Cardiac muscle cell (in vitro differentiated cells and primary cell): ENCODE measurements at places on chromosomes 16 and 17. TPM values are rescaled to one million over a fixed set of nuclear protein-coding genes. Genes with fewer than 3 reads are reported as not detected.

PDK2 gene
- total RNA-seq: 79.5 and 88.5 TPM in 2 replicates

MT4 gene
- total RNA-seq: not detected in 2 replicates

CLEC18B gene
- 1.7 and 3.0 TPM in 2 replicates for total RNA-seq

KRT28 gene
- not detected in 2 replicates for total RNA-seq

PTGES3L gene
- 42.8 and 50.8 TPM in 2 replicates for total RNA-seq

SLC6A2 gene
- total RNA-seq: 1.3 and 3.4 TPM in 2 replicates

PRSS33 gene
- not detected in 2 replicates for total RNA-seq

SUPT4H1 gene
- 94.6 and 152 TPM in 2 replicates for total RNA-seq

PPM1E gene
- 0.27 and 0.46 TPM in 2 replicates for total RNA-seq

NKD1 gene
- total RNA-seq: 0.86 and 1.8 TPM in 2 replicates

OR1F1 gene
- total RNA-seq: not detected in 2 replicates

CYTH1 gene
- total RNA-seq: 25.2 and 39.6 TPM in 2 replicates

LITAFD gene
- not detected in 2 replicates for total RNA-seq

KRT32 gene
- not detected in 2 replicates for total RNA-seq

GNGT2 gene
- not detected in 2 replicates for total RNA-seq

METTL22 gene
- total RNA-seq: 28.4 and 63.5 TPM in 2 replicates

LGALS9B gene
- total RNA-seq: not detected in 2 replicates

DNA sequence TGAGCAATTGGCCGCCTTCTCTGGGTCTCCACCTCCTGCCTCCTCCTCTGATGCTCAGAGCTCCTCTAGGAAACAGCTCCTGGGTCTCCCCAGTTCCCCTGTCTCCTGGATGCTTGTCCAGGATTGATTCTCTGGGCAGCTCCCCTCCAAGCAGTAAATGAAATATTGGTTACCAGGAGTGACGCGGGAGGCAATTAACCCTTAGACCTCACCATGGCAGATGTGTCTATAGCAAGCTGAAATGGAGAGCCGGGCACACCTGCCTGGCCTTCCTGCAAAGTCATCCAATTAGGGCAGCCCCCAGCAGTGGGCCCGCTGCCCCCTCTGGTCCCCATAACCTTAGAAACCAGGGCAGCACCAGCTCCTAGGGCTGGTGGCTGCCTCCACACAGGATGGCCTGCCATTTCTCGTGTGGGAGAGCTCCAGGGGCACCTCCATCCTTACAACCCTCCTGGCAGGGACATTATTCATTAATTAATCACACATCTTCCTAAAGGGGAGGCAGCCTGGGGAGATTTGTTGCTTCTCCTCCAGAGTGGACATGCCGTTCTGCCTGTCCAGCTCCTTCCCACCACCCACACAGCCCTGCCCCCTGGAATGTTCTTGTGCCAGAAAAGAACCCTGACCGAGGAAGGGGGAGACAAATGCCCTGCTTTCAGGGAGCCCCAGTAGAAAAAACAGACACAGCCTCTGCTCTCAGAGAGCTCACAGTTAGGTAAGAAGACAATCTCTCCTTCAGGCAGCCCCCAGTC is 8.3 kb upstream of the KIF18B start:
- no peaks in the 10 kb centered on the region for H3K4me1 ChIP-seq
- H3K27me3 ChIP-seq: no peaks in the 10 kb centered on the region
- no peak overlapping the region for H3K27ac ChIP-seq

- no peaks in the 10 kb centered on the region for H3K4me1 ChIP-seq
- no peaks in the 10 kb centered on the region for H3K36me3 ChIP-seq
- DNase-seq: peak; percentile 25
- no peak overlapping the region for H3K27ac ChIP-seq
These were observed 479 bp downstream of the IRX6 start for GRCh38 chr16:55324285-55325079.

DNA sequence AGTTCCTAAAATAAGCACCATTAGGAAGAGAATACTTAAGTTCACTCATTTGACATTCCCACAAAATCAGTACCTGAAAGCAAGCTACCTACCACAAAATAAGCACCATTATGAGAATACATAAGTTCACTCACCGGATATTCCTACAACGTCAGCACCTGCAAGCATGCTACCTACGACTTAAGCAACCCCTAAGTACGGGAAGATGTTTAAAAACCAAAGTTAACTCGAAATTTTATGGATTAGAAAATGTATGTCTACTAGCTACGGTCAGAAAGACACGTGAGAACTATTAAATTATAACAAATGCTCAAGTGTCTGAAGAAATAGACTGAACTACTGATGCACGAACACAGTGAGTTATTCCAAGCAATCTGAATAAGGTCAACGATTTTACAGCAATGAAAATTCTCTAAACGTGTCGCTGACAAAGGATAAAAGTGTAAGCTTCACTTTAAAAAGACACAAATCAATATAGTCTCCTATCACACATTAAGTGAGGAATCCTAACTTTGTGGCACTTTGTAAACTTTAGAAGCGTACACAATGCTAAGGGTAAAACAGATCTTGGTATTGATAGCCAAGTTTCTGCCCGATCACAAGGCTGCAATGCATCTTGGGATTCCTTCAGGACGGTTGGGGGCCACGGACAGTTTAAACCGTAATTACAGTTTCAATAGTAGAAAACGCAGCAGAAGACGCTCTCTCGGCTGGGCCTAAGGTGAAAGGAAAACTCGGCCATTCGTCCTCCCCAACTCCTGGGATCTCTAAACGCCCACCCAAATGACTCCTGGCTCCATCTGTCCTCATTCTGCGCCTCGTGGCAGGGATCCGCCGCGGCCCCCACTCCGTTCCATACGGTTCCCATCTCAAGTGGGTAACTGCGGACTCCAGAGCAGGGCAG is 1.3 kb downstream of the GSPT1 start:
- peaks cover 21% of the 10 kb centered on the region for H3K4me1 ChIP-seq
- H3K4me3 ChIP-seq: peak overlapping the region; percentile 89
- peak overlapping the region; percentile 87 for H3K27ac ChIP-seq

- peaks cover 8% of the 10 kb centered on the region for H3K27me3 ChIP-seq
- H3K36me3 ChIP-seq: no peaks in the 10 kb centered on the region
- no peak overlapping the region for H3K4me3 ChIP-seq
- no peak overlapping the region for H3K27ac ChIP-seq
- DNase-seq: no peak
These were observed 5.2 kb downstream of the ITPRIPL2 start for GRCh38 chr16:19118938-19119431.

DNA sequence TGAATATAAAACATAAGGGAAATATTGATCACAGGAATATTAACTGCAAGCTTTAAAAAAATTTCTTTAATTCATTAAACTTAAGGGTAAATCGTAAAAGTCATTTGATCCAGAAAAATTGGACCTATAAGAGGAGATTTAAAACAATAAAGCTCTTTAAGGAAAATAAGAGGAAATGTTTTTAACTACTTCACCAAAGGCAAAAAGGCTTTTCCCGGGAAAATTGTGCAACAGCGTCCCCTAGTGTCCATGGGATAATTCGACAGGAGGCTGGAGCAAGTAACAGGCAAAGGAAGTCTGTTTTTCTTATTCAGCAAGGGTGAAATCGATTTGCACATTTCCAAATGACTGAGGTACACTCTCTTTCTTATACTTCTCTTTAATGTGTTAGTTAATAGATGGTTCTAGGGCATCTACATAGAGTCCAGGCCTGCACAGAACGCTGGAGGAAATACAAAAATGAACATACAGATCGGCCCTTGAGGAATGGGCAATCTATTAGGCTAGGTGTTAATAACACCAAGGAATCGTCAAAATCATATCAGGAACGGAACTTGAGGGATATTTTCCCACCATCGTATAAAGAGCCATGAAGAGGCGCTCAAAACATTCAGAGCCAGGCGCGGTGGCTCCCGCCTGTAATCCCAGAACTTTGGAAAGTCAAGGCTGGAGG is 61.4 kb downstream of the ZNF18 start:
- H3K36me3 ChIP-seq: no peaks in the 10 kb centered on the region
- no peaks in the 10 kb centered on the region for H3K27me3 ChIP-seq
- peak; percentile 69 for DNase-seq
- no peak overlapping the region for H3K4me3 ChIP-seq

GRCh38 chr17:68564415-68565111 is 36.6 kb downstream of the FAM20A start:
- DNase-seq: no peak
- no peak overlapping the region for H3K4me3 ChIP-seq
- no peaks in the 10 kb centered on the region for H3K4me1 ChIP-seq
- H3K36me3 ChIP-seq: no peaks in the 10 kb centered on the region
- no peak overlapping the region for H3K27ac ChIP-seq
- H3K27me3 ChIP-seq: no peaks in the 10 kb centered on the region

DNA sequence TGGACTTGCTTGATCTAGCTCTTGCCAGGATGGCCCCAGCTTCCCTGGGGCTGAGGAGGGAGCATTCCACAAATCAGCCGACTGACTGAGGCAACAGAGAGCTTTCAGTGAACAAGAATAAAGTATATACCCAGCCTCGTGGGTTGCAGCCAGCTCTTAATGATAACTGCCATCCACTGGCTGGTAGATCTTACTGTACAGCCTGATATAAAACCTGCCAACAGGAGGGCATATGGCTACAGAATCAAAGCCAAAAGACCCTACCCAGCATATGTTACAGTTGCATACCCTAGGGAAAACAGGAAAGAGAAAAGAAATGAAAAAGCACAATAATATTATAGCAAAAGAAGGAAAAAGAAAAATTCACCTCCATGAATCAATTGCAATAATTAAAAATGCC is 775.9 kb upstream of the KIF2B start:
- H3K4me3 ChIP-seq: no peak overlapping the region
- H3K4me1 ChIP-seq: no peaks in the 10 kb centered on the region
- no peaks in the 10 kb centered on the region for H3K36me3 ChIP-seq
- H3K27ac ChIP-seq: no peak overlapping the region

DNA sequence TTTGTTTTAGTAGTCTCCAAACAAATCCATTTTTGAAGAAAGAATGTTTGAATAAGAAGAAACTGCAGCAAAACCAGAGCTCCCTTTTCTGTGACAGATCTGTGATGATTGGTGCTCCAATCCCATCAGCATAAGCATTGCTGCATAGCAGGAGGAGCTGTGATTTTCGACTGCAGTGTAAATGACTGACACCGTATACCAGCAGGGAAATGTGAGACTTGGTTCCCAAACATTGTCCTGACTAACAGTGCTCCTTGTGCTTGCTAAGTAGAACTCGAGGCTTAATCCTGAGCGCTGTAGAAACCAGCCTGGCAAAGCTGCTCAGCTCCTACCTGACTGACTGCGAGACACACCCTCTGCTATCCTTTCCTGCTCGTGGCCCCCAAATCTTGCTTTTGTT is 57.2 kb downstream of the NUP93 start:
- H3K36me3 ChIP-seq: no peaks in the 10 kb centered on the region
- peak overlapping the region; percentile 65 for H3K27ac ChIP-seq
- DNase-seq: peak; percentile 17
- peaks cover 46% of the 10 kb centered on the region for H3K4me1 ChIP-seq
- no peak overlapping the region for H3K4me3 ChIP-seq

GRCh38 chr17:53492532-53492931 is 330.2 kb upstream of the KIF2B start:
- no peak for DNase-seq
- H3K27me3 ChIP-seq: no peaks in the 10 kb centered on the region
- no peak overlapping the region for H3K27ac ChIP-seq
- no peak overlapping the region for H3K4me3 ChIP-seq

DNA sequence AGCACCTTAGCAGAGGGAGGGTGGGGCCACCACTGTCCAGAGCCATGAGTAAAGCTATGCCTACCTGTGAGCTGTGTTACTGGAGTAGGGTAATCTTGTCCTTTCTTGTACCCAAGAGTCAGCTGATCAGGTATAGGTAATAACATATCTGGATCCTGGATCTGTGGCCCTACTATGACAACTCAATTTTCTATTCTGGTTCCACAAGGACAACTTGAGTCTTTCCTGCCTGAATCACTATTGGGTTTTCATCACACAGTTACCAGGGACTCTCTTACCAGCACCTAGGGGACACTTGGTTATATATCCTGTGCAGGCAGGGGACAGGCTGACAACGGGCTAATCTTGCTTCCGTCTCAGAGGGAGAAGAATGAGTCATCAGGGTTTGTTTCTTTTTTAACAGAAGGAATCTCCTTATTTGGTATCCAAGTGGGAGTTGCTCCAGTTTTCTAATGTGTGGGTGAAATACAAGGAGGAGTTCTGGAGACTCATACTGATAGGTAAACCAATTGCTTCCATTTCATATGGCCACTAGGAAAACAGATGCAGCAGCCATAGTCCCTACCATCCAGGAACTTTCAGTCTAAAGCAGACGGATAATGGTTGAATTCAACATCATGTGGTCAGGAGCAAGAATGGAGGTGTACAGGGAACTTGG is 6.8 kb downstream of the ZNF267 start:
- no peaks in the 10 kb centered on the region for H3K27me3 ChIP-seq
- no peak overlapping the region for H3K4me3 ChIP-seq
- H3K4me1 ChIP-seq: peaks cover 18% of the 10 kb centered on the region
- DNase-seq: peak; percentile 87
- peak overlapping the region; percentile 84 for H3K27ac ChIP-seq

DNA sequence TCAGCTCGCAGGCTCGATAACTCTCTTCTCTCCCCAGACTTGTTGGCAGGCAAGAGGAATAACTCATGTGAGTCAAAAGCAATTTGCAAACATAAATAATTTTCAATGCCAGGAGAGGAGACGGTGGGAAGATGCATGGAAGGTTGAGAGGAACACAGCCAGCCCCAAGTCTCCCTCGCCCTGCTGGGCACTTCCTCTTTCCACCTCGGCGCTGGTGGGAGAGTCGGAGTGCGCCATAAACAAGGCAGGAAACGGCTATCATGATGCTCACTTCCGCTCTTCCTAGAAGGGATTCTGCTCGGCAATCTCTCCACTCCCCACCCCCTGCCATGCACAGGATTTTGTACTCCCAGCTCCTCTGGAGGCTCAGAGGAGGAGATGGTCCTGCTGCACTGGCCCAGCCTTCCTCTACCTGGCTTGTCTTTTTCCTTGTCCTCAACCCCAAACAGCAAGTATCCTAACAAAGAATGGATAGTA is 13.0 kb downstream of the CBX4 start:
- H3K27ac ChIP-seq: no peak overlapping the region
- H3K4me3 ChIP-seq: no peak overlapping the region
- no peak for DNase-seq
- no peaks in the 10 kb centered on the region for H3K36me3 ChIP-seq
- peaks cover 36% of the 10 kb centered on the region for H3K4me1 ChIP-seq

DNA sequence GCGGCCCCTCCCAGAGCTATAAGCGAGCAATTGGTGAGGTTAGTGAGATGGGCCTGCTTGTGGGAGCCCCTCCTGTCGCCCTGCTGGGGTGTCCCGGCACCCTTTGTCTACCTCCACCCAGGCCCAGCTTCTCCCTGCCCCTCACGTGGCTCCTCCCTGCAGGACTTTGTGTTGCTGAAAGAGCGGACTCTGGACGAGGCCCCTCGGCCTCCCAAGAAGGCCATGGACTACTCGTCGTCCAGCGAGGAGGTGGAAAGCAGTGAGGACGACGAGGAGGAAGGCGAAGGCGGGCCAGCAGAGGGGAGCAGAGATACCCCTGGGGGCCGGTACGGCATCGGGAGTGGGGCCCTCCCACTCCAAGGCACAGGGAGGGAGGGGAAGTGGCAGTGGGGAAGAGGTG is 6.1 kb upstream of the C17orf107 start:
- H3K27ac ChIP-seq: no peak overlapping the region
- H3K4me1 ChIP-seq: no peaks in the 10 kb centered on the region
- DNase-seq: no peak
- no peak overlapping the region for H3K4me3 ChIP-seq

GRCh38 chr17:57849163-57849873 is 526 bp downstream of the MRPS23 start:
- H3K4me1 ChIP-seq: peaks cover 21% of the 10 kb centered on the region
